ENCODE measurements at places on chromosomes 2 and 18. TPM values are rescaled to one million over a fixed set of nuclear protein-coding genes. Genes with fewer than 3 reads are reported as not detected.

GRCh38 chr2:240512666-240513535, 44.9 kb downstream of the ANKMY1 start:
- no peak for DNase-seq

DNA sequence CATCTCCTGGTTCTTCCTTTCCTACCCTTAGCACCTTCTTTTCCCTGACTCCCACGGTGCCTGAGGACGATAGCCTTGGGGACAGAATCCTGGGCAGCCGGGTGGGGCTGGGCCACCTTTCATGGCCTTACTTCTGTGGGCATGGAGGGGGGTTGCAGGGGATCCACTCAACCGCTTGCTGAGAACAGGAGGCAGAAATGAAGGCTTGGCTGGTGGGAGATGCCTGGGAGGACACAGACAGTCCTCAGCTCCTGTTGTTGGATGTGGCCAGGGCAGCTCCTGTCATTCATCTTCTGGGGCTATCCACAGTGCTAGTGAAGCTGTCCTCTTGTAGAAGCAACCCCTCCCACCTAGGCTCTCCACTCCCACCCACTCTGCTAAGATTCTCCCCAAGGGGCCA, 95.5 kb upstream of the CELF4 start:
- no peak for DNase-seq

- no peak for DNase-seq
Observed at GRCh38 chr2:186328838-186329237, 157.2 kb upstream of the ZC3H15 start.

DNA sequence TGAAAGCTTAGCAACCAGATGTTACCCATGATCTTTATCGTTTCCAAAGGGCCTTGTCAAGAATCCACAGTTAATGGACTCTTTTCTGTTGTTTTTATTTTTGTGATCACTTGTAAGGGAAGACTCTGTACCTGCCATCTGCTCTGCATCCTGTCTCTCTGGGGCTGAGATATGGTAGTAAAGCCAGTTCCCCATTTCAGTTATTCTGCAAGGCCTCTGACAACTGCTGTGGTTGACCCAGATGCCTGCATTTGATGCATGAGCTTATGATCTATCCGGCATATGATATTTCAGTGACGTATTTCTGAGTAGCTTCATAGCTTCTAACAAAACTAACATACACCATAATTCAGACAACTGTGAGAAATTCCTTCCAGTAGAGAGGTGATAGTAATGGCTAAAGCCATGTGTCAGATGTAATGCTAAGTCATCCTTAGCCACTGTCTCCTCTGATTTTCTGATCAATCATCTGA, 105.1 kb downstream of the TPO start:
- no peak for DNase-seq

DNA sequence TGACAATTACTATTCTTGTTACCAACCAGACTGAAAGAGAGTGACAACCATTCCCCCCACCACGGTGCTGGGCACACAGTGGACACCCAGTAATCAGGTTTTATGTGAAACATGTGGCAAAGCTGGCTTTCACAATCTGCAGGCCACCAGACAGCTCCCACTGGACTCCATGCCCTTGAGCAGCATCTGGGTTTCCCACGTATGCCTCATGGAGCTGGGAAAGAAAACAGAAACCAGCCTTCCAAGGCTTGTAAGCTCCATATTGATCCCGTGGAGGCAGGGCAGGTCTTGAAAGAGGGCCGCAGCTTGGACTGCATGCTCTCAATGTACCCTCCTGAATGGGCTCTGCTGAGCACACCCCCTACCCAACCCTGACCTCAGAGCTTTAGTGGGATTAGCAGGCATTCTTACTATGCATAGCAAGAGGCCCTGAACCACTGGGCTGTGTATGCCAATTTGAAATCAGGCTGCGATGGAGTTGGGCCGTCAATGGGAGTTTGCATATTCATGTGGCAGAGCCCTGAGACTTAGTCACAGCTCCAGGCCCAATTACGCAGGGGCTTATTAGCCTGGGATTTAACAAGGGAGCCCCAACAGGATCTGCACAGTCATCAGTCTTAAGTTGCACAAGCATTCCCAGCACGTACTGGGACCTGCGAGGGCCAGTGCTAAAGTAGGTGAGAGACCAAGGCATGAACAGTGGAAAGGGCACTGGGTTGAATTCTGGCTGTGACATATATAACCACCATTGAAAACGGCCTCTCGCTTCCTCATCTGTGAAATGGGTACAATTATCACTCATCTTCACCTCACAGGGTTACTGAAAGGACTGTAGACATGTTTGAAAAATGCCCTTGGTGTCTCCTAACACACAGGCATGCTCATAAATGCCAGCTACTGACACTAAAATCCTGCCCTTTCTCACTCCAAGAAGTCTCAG, 10.5 kb downstream of the C1QL2 start:
- DNase-seq: no peak

- DNase-seq: no peak
Observed at GRCh38 chr18:435940-436339, 64.6 kb downstream of the COLEC12 start.

GRCh38 chr2:6384341-6384740, 481.4 kb downstream of the CMPK2 start:
- DNase-seq: no peak

GRCh38 chr2:147688242-147688641, 156.6 kb upstream of the ACVR2A start:
- no peak for DNase-seq

DNA sequence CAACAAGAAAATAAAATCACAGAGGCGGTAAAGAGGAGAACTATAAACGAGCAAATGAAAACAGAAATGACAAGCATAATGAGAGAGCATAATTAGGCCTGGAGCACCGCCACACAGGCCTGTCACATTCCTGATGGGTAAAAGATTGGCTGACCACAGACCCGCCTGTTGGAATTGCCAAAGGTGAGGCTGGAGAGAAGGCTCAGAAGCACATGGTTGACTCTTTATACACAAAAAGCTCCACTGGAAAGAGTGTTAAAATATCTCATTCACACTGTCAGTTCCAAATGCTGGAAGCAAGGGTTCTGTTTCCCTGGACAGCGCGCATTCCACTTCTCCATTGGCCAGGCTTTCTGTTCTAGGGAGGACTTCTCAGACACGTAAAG, 5.9 kb upstream of the LGALSL start:
- no peak for DNase-seq

GRCh38 chr2:108959401-108959800, 29.6 kb downstream of the EDAR start:
- no peak for DNase-seq

- no peak for DNase-seq
Observed at GRCh38 chr2:171792886-171793580, 101.0 kb downstream of the SLC25A12 start.

GRCh38 chr2:221465776-221466175, 106.3 kb downstream of the EPHA4 start:
- DNase-seq: peak; percentile 8

- DNase-seq: no peak
Observed at GRCh38 chr2:224272237-224272910, 129.5 kb downstream of the FAM124B start.

DNA sequence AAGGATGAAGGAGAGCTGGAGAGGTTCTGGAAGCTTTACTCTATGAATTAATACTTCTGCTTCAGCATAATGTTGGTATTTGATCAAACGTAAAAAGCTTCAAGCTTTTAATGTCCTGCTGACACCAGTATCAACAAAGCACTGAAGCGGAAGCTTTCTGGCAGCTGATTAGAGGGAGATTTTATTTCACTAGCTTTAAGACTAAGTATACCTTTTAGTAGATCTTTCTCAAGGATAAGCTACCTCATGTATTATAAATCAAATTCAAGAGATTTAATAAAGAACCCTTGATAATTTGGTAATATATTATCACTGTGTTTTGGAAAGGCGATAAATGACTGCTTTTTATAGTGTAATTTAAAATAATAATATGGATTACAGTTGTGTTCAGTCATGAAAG, 128.0 kb upstream of the CD302 start:
- DNase-seq: peak; percentile 33

- no peak for DNase-seq
Observed at GRCh38 chr18:23257686-23258565, 122.6 kb downstream of the CABLES1 start.

DNA sequence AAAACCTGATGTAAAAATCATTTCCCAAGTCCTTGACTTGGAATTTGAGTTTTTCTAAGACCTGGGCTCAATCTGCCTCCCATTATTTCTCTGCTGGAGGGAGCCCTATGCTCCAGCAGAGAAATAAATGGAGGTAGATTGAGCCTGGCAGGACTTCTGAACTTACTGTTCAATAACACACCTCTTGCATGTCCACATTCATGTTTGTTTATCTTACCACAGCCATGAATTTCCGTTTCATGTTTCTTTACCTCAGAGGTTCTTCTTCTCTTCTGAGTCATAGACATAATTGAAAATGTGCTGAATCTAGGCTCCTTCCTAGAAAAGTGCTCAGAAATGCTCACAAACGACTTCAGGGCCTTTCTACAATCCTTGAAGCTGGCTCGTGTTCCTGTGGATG, 170.8 kb downstream of the PMAIP1 start:
- no peak for DNase-seq

DNA sequence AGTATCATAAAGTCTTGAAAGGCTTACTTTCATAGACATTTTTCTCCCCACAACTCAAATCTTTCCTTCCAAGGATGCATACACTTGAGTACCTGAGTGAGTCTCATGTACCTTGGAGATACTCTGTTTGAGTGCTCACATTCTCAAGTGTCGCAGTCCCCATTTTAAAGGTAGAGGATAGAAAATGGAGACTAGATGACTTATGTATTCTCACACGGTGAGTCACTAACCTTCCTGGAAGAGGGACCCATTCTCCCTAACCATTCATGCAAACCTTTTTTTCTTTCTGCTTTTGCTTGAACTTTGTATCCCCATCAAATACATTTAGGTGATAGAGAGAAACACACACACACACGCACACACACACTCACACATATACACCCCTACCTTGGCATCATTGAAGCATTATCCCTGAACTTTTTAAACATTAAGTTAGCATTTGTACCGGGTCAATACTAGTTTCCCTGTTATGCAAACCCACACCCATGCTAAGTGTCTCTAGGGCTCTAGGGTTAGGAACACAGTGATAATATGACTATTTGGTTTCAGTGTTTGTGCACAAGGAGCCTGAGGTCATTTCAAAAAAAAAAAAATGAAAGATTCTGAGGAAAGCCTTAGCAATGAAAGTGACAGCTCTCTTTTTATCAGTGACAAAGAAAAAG, 236.2 kb downstream of the IKZF2 start:
- DNase-seq: no peak

DNA sequence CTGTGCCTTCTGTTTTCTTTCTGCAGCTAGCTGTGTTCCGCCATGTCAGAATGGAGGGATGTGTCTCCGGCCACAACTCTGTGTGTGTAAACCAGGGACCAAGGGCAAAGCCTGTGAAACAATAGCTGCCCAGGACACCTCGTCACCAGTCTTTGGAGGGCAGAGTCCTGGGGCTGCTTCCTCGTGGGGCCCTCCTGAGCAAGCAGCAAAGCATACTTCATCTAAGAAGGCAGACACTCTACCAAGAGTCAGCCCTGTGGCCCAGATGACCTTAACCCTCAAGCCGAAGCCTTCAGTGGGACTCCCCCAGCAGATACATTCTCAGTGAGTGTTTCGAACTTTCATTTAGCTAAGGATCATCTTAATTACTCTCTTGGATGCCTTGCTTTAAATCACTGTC, 74.1 kb downstream of the LTBP1 start:
- no peak for DNase-seq

- no peak for DNase-seq
Observed at GRCh38 chr2:17083902-17084301, 418.3 kb upstream of the CYRIA start.

- no peak for DNase-seq
Observed at GRCh38 chr2:10584242-10584753, 105.5 kb downstream of the NOL10 start.

DNA sequence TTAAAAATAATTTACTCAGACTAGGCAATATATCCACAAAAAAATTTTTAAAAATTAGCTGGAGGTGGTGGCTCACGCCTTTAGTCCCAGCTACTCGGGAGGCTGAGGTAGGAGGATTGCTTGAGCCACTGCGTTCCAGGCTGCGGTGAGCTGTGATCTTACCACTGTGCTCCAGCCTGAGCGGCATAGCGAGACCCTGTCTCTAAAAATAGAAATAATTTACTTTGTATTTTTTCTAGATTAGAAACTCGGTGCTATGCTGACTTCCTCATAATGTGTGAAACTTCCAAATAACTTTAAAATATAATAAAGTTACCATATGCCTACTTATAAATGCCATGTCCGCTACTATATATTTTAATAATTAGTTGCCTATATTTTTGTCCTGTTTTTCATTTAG, 6.7 kb downstream of the PPIG start:
- no peak for DNase-seq

DNA sequence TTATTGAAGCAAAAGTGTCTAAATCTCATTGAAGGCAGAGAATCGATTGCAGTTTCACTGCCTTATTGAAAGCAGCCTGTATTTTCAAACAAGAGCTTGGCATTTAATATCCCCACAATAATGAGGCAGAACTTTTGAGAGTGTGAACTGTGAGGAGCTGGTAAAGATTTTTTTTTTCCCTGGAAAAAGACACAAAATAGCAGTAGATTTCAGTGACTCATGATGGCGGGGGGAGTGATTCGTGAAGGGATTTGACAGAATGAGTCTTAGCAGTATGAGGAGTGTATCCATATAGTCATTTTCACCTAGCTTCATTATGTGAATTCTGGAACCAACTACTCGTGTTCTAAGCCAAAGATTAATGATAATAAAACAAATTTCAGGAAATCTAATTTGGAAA, 242.9 kb downstream of the ARL6IP6 start:
- no peak for DNase-seq

- peak; percentile 63 for DNase-seq
Observed at GRCh38 chr2:236731767-236732580, 162.3 kb downstream of the ACKR3 start.

DNA sequence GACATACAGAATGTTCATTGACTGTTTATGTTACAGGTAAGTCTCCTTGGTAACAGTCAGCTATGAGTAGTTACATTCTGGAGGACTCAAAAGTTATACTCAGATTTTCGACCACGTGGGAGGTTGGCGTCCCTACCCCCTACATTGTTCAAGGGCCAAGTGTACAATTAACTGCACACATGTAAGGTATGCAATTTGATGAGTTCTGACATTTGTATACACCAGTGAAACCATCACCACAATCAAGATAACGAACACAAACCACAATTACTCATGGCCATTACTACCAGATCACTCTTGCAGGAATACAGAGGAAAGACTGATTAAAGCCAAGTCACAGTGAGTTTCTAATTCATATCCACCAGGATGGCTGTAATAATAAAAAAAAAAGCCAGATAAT, 39.6 kb upstream of the LDLRAD4 start:
- DNase-seq: no peak

The SULT1C2 gene
- 37.3 TPM for total RNA-seq

The MBOAT2 gene
- total RNA-seq: 28.3 TPM

The SALL3 gene
- total RNA-seq: not detected

The LDLRAD4 gene
- total RNA-seq: 24.6 TPM

The ABCG8 gene
- not detected for total RNA-seq

The CFC1 gene
- total RNA-seq: not detected

The ALS2 gene
- total RNA-seq: 20.9 TPM

The SPDYA gene
- 2.3 TPM for total RNA-seq

The TYMS gene
- total RNA-seq: not detected

The NYAP2 gene
- total RNA-seq: not detected

The SLC30A3 gene
- 0.67 TPM for total RNA-seq
